ENCODE measurements at places on chromosomes 6 and 20.

DNA sequence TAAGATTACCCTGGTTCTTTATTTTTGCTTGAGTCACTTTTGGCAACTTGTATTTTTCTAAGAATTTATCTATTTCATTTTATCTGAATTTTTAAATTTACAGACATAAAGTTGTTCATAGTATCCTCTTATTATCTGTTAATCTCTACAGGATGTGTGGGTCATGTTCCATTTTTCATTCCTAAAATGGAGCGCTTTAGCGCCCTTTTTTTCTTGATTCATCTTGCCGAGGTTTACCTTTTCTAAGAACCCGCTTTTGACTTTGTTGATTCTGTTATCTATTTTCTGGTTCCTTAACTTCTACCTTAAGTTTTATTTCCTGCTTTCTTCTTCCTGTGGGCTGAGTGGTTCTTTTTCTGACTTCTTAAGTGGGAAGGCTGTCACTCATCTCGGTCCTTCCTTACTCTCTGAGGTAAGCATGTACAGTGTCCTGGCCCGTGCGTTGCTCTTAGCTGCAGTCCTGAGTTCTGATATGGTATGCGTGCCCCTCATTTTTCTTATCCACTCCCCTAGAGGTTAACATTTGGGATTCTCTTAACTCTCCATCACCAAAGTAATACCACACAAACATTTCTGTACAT lies 399.8 kb downstream of the CDC5L start:
- DNase-seq = no peak

- DNase-seq = no peak
These were observed 132.6 kb upstream of the RAB32 start for GRCh38 chr6:146410851-146411595.

- no peak for DNase-seq
These were observed 94.8 kb downstream of the VIP start for GRCh38 chr6:152845421-152845820.

DNA sequence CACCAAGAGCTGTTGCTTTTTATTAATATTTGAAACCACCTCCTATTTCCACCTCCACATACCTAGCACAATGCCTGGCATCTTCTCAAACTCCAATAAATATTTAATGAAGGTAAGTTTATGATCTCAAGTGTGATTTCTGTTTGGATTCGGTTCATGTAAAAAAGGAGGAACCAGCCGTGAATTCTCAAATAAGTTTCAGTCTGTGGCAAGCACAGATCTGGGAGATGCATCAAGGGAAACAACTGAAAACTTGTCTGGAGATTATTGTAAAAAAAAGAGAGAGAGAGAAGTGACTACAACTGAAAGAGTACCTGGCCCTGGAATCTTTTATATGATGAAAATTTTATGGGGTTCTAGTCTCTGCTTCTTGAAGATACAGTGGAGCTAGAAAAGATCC lies 52.8 kb upstream of the PNRC1 start:
- no peak for DNase-seq

DNA sequence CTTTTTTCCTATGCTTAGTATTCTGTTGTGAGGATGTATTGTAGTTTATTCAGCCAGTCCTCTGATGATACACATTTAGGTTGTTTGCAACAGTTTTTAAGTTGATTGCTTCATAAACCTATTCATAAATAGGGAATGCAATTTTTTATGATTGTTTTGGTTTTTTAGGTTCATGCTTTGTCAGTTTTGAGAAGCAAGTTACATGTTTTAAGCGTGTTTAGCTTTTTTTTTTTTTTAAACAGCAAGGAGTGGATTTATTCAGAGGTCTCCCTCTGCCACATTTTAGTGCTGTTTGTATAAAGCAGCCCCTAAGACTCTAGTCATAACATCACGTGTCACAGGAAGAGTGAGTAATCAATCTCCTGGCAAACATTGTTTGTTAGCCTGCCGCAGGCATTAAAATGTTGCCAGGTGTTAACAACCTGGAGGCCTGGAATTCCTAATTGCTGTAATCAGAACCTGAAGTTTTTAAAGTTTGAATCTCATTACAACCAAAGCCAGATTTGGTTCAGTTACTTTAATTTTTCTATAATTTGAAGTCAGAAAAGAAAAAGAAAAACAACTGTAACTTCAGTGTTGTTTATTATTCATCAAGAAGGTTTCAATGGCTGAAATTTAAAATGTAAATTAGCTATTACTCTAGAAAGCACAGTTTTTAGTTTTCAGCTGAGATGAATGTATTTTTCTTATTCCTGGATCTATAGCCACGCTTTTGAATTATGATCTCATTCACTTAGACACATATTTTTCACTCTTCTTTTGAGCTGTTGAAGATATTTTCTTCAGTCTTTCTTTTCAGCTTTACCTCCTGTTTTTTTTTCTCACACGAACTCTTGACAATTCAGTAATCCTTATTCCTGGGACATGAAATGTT lies 59.2 kb downstream of the KCNS1 start:
- DNase-seq = no peak

DNA sequence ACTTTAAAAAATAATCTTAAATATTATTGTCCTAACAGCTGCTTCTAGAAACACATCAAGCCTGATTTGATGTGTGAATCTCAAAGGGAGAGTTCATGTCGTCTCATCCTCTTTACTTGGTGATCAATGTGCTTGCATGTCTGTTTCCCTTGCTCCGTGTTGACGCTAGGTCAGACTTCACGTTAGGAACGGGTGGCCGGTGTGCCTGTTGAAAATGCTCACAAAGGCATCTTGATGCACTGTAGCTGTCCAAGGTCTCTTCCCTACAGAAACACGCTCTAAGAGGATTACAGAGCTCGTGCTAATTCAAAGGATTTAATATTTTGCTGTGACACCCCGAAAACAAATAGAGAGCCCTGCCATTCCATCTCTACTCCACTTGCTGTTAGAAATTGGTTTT lies 84.6 kb downstream of the ID4 start:
- no peak for DNase-seq

GRCh38 chr6:69663215-69663614 lies 133.6 kb downstream of the LMBRD1 start:
- DNase-seq = no peak

DNA sequence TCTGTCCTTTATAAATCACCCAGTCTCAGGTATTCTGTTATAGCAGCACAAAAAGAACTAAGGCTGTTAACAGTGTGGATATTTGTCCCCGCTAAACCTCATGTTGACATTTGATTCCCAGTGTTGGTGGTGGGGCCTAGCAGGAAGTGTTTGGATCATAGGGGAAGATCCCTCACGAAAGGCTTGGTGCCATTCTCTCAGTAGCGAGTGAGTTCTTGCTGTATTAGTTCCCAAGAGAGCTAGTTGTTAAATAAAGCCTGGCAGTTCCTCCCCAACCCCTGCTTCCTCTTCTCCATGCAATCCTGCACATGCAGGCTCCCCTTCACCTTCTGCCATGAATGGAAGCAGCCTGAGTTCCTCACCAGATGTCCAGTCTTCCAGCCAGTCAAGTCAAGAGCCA lies 29.8 kb upstream of the ERVFRD-1 start:
- DNase-seq = no peak

GRCh38 chr6:42175860-42176259 lies 2.7 kb downstream of the GUCA1A start:
- DNase-seq = no peak

GRCh38 chr6:38236631-38237030 lies 403.1 kb downstream of the BTBD9 start:
- no peak for DNase-seq

GRCh38 chr6:14717307-14717706 lies 528.6 kb upstream of the JARID2 start:
- DNase-seq = no peak

DNA sequence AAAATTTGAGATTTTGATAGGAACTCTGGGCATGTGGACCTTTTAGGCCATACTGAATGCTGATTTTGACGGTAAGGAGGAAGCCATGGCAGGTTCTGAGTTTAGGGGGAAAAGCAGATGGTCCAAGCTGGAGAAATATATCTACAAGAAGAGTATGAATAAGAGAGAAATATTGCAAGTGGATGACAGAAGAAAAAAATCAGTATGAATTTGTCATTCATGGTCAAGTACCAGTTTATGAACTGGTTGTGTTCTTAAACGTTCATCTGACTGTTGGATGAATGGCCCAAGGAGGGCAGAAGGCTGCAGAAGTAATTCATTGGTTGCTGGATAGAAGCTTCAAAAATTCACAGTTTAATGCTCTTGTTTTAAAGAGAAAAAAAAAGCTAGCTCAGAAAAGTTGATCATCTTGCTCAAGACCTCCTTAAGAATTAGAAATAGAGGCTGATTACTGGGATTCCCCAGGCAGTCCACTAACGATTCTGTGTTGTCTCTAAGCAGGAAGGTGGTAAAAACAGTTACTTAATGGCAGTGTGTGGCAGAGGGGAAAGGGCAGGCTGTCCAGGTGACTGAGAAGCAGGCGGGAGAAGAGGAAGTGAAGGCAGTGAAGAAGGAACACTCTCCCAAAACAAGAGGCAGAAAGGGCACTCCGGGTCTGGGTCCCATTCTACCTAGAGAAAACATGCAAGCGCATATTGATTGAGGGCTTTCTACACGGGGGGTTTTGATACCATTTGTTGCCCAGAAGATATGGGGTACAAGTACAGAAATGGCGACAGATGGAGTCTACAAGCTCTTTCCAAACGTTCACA lies 2.0 kb upstream of the DUSP22 start:
- DNase-seq = no peak

- no peak for DNase-seq
These were observed 48.0 kb downstream of the MCHR2 start for GRCh38 chr6:99946005-99946404.

DNA sequence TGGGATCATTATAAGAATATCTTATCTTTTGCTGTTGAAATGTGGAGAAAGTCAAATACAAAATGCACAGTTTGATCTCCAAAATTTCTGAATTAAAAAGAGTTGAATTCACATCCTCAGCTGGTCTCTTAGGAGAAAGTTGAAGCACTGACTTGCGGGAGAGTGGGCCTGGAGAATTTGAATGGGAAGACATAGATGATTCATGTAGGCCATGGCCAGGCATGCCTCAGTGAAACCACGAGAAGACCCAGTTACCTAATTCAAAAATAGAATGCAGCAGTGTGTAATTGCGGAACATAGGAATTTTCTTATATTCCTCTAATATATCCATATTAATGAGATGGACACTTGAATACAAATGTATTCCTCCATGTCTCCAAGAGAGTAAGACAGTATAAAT lies 53.0 kb upstream of the DTNBP1 start:
- no peak for DNase-seq

GRCh38 chr6:140160494-140160893 lies 786.0 kb upstream of the CITED2 start:
- no peak for DNase-seq

DNA sequence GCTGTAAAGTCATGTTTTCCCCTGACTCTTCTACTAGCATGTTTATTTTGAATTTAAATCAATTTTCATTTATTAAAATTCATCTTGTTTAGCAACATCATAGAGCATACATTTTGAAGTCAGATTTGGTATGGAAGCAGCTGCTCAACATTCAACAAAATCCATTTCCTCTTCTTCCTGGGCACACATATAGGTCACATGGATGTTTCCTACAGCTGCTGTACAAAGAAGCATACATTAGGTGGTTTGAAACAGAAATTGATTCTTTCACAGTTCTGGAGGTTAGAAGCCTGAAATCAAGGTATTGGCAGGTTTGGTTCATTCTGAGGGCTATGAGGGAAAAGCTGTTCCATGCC lies 495.2 kb downstream of the RFPL4B start:
- DNase-seq = no peak

GRCh38 chr6:132114201-132114825 lies 163.1 kb upstream of the CCN2 start:
- DNase-seq = no peak

DNA sequence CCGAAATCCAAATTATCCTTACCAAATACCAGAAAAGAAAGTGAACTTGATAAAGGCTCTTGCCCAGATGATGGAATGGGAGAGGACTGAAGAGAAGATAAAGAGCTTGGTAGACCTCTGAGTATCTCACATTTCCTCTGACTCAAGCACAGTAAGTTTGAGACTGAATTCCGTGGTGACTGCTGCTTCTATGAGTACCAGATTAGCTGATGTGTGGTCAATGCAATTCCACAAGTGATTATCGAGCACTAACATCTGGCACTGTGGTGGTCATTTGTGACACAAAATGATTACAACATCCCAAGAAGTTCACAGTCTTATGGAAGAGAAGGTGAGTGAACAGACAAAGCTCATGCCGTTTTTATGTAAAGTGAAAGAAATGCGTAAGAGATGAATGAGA lies 2.6 kb upstream of the RPS6KA2 start:
- no peak for DNase-seq

- no peak for DNase-seq
These were observed 18.0 kb upstream of the GSTA3 start for GRCh38 chr6:52927451-52927850.

GRCh38 chr20:45055056-45055455 lies 45.9 kb downstream of the KCNS1 start:
- DNase-seq = no peak

DNA sequence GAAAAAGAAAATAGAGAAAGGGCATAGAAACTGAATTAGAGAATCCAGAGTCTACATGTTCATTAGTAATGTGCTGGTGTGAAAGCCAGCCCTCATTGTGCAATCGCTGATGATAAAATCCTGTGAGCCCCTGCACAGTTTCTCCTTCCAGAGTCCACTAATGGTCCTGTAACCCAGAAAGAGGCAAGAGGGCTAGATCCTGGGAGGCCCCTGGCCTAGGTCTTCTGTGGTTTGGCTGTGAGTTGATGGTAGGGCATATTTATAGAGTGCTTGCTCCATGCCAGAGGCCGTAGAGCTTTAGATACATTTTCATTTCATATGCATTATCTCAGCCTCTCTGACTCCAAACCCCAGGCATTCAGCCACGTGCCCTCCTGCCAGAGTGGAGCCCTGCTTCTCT lies 94.9 kb upstream of the MTHFD1L start:
- no peak for DNase-seq

- no peak for DNase-seq
These were observed 3.1 kb upstream of the PCNA start for GRCh38 chr20:5122873-5123260.
